ENCODE measurements at places on chromosomes 4 and X.

- DNase-seq = no peak
Observed at GRCh38 chr4:82643994-82644733, 82.4 kb upstream of the TMEM150C start.

GRCh38 chrX:135421932-135422809, at the start of gene SMIM10L2A:
SMIM10L2A (plus strand) TSS chrX:135421944; CDS start chrX:135422132, 188 bp downstream.
- DNase-seq = no peak

- DNase-seq = no peak
Observed at GRCh38 chrX:74349387-74349786, 45.4 kb downstream of the ZCCHC13 start.

DNA sequence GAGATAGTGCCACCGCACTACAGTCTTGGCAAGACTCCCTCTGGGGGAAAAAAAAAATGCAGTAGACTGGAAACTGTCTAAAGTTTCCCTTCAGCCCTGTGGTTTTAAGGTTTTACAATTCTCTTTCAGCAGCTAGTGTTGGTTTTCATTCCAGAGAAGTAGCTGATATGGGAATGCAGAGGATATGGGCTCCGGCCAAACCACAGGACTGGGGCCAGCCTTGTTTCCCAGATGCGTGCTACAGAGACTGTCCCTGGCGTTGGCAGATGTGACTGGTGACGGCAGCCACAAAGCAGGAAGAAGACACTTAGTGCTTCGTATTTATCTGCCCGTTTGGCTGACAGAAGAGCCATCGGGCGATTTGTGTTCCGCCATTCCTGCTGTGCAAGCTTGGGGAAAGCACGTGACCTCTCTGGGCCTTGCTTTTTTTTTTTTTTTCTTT, 43.2 kb downstream of the ZBTB49 start:
- DNase-seq = no peak

DNA sequence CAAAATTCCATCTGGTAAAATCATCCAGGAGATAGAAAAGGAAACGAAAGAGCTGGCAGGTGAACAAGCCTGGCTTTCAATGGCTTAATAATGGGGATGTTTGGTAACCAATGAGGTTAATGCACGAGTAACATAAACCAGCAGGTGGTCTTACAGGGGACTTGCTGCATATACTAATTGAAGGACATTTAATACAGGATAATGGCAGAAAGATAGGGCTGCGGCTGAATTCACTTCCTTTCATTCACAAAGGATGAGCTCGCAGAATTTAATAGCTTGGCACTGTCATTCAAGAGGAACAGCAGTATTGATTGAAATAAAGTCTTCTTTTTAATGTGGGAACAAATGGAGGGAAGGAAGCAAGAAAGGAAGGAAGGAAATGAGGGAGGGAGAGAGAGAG, 156.3 kb upstream of the RAI2 start:
- peak; percentile 48 for DNase-seq

DNA sequence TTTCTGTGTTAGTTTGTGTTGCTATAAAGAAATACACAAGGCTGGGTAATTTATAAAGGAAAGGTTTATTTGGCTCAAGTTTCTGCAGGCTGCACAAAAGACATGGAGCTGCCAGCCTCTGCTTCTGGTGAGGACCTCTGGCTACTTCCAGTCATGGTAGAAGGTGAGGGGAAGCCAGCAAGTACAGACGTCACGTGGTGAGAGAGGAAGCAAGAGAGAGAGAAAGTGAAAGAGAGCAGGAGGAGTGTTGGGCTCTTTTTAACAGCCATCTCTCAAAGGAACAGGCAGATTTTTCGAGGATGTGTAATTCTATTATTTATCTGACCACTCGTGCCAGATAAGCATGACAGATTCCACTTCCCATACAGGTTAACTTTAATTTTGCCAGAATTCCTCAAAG, 1199.1 kb downstream of the ADGRL3 start:
- no peak for DNase-seq

GRCh38 chr4:94338681-94339351, 3.8 kb downstream of the HPGDS start:
- DNase-seq = no peak

DNA sequence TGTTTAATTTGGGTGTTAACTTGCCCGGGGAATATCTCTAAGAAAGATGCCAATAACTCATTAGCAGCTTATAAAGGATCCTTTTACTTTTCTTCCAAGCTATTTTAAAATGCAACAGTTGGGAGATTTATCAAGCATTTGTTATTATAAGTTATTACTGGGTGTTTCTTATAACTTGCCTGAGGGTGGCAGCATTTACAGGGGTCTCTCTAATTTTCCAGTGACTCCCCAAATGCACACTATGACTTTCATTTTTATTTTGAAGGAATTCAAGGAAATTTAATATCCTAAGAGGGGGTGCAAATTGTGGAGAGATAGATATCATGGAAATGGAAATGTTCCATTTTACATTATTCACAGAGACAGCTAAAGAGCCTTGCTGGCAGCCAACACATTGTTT, 138.0 kb downstream of the PDGFRA start:
- DNase-seq = no peak

GRCh38 chrX:75156531-75156945, 455 bp upstream of the ABCB7 start:
- DNase-seq = no peak

DNA sequence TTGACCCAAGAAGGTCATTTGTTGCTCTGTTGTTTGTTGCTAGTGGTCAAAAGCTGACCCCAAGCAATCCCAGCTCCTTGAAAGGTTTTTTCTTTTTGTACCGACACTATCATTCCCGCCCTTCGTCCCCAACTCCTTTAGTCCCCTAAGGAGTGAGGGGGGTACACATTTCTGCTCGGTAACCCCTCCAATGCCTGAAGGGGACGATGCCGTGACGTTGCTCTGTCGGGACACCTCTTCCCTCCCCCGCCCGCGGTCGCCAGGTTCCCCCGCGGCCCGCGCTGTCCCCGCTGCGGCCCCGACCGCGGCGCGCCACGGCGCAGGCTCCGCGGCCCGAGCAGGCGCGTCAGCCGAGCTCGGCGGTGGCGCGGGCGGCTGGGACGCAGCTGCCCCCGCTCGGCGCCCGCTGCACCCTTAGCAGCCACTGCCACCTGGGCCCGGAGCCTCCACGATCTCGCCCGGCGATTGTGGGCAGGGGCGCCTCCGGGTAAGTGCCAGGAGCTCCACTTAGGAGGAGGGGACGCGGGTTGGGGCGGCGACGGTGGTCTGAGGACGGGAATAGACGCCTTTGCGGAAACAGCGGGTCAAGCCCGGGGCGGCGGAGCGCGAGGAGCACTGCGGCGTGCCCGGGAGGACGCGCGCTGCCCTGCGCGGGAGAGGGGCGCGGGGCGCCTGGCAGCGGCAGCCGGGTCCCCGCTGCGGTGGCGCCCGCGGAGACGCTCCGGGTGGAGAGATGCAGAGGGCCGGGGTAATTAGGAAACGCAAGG, at the start of gene GLRB:
TSS of gene GLRB (plus strand) at position 340 of the 767 bp plus-strand sequence. CDS start 1,875 bp downstream, outside the sequence.
- no peak for DNase-seq

DNA sequence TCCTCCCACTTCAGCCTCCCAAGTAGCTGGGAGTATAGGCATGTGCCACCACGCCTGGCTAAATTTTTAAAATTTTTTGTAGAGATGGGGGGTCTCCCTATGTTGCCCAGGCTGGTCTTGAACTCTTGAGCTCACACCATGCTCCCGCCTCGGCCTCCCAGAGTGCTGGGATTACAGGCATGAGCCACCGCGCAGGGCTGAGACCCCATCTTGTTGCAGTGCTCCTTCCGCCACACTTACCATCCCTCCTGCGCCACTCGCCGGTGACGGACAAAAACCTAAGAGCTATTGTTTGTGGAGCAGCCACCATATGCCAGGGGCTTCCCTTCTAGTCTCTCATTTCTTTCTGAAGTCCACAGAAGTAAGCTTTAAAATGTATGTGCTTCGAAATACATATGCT, 34.5 kb downstream of the NSG1 start:
- DNase-seq = no peak

- DNase-seq = no peak
Observed at GRCh38 chrX:104806346-104806745, 240.3 kb downstream of the IL1RAPL2 start.

DNA sequence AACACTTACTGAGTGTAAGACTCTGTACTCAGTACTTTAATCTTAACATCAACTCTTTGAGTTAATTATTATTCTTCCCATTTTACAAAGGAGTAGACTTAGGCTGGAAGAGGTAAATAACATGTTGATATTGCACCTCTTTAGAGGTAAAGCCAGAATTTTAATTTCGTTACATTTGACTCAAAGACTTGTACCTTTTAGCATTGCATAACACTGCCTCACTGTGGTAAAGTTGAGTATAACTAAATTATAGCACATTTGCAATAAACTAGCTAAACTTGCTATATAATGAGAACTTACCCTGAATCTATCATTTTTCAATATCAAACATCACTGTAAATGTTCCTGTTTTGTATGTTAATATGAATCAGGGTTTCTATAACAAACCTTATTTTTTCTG, 218.5 kb downstream of the PRR32 start:
- DNase-seq = no peak

GRCh38 chrX:78931814-78932213, 13.4 kb upstream of the P2RY10 start:
- no peak for DNase-seq

- DNase-seq = no peak
Observed at GRCh38 chrX:46649421-46650260, 76.1 kb downstream of the CHST7 start.

GRCh38 chr4:56424697-56425514, 10.5 kb downstream of the PPAT start:
- no peak for DNase-seq

- DNase-seq = no peak
Observed at GRCh38 chr4:145333786-145334185, 147.9 kb upstream of the SMAD1 start.

DNA sequence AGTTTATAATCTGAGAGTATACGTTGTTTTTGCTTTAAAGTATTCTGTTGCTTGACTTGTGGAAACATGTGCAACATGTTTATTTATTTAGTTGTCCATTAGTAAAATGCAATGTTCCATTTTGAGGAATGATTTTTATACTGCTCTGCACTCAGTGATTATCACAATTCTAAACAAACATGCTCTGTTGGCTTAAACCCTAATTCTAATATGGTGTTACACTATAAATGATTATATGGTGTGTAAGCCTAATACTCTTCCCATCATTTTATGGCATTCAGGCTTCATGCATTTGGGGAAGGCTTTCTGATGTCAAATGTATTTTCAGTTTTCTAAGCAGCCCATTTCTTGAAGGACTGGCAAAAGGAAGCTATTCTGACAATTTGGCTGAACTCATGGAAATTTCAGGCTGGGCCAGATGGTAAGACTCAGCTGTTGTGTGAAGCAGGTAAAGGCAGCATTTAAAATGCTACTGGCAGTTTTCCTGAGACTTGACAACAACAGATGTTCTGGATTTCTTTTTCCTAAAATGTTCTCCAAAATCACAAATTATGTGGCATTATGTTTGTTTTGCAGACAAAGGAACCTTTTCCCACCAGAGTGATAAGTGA, 336.7 kb upstream of the GNPDA2 start:
- DNase-seq = no peak

GRCh38 chrX:138759217-138759943, 47.9 kb upstream of the FGF13 start:
- no peak for DNase-seq

DNA sequence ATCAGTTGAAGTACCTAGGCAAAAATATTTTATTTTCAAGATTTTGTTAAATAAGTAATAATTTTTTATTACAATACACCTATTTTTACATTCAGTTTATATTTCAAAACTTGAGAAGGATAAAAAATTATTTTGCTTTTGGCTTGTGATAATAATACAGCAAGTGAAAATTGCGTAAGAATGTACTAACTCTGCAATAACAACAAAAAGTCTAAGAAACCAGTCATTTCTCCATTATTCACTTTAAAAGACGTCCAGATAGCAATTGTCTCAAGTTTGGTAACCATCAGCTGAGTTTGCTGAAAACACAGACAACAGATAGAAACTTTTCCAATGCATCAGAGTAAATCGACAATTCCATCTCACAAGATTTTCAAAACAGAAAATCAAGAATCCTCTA, 12.1 kb downstream of the CXCL8 start:
- DNase-seq = no peak

DNA sequence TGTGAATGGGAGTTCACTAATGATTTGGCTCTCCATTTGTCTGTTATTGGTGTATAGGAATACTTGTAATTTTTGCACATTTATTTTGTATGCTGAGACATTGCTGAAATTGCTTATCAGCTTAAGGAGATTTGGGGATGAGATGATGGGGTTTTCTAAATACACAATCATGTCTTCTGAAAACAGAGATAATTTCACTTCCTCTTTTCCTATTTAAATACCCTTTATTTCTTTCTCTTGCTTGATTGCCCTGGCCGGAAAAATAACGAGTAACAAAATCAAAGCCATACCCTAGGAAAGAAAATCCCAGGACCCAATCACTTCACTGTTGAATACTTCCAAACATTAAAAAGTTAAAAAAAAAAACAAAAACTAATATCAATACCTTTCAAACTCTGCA, 67.7 kb upstream of the UGT2B4 start:
- DNase-seq = no peak

DNA sequence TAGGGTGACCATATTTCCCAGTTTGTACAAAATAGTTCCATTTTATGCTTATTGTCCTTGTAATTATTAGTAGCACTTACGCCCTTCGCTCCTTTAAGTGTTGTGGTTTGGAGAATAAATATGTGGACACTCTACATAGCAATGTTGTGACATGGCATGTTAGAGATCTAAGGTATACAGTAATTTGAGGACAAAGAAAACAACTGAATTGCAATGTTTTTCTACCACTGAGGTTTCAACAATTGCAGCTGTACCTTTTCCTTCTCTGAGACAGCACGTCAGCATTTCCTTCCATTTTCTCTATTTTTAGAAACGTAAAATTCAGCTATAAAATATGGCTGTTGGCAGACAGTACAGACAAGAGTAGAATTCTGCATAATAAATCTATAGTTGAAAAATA, 323.1 kb downstream of the MAPK10 start:
- DNase-seq = no peak

DNA sequence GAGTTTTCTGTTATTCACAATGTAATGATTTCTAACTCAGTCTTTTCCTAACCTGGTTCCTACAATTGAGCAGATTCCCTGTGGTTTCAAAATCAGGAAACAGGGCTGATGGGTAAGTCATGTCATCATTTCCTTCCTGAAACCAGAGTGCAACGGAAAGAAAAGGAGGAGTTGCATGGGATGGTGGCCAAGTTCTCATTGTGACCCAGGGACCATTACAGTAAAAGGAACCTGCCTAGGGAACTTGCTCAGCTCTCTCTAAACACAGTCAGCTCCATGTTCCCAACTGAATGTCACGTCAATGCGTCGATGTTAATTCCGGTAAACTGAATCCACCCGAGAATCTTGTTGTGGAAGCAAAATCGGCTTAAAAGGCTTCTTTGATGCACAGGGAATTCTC, 51.2 kb downstream of the LGI2 start:
- DNase-seq = no peak
